Right hindlimb (tissue), 1 donor: ENCODE measurements at places on chromosomes 12 and 14.

GRCh38 chr12:81089412-81089811 lies 11.5 kb downstream of the ACSS3 start:
- no peak for DNase-seq

DNA sequence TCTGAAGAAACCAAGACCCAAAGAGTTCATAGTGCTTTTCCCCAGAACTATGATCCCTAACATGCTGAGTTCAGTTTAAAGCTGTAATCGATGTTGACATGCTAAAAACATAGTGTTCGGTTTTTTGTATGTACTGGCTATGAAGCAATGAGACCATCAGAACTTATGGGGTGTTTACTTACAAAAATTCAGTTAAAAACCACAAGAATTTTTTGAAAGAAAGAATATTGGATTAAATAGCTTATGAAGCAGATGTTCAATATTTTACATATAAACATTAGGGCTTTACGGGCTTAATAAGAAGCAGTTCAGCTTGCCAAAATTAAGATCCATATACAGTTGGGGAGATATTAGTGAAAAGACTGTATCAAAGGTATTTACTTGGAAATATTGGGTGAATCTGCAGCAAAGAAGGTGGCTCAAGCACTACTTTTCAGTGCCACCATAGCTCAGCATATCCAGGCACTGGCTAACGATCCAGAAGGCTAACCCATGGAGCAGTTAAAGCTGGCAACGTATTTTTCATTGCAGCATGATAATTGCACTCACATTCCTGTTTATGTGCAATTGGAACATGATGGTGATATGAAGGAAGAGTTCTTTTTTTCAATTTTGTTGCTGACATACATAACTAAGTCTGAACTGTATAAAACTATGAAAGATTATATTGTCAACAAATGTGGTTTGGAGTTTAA lies 125.9 kb downstream of the EFCAB11 start:
- DNase-seq: no peak

DNA sequence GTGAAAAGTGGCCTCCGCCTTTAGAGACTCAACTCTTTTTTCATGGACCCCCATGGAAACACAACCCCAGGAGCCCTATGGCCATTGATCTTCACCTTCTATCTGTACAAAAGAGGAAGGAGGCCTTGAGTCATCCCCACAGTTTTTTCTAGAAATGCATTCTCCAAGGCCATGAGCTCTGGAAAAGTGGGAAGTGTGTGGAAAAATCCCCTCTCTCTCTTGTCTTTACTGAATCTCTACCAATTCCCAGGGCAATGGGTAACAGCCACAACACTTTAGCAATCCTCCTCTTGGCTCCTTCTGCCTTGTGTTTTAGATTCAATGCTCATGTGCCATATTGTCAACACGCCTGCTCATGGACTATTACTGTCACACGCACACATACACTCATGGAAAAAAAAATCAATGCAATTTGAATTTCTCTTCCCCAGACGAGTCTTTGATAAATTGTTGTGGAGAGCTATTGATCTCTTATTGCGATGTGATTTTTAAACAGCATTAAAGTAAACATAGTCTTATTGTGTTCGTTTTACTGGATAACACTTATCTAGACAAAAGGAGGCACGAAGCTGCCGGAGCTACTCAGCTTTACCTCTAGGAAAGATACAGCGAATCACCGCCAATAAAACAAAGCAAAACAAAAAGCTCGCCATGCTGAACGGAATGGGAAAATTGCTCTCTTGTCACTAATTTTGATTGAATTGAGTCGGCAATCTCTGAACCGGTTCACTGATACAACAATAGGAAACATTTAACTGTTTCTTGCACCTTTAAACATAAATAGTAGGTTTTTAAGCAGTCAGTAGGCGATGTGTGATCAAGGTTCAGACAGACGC lies 260.3 kb downstream of the VRK1 start:
- no peak for DNase-seq

DNA sequence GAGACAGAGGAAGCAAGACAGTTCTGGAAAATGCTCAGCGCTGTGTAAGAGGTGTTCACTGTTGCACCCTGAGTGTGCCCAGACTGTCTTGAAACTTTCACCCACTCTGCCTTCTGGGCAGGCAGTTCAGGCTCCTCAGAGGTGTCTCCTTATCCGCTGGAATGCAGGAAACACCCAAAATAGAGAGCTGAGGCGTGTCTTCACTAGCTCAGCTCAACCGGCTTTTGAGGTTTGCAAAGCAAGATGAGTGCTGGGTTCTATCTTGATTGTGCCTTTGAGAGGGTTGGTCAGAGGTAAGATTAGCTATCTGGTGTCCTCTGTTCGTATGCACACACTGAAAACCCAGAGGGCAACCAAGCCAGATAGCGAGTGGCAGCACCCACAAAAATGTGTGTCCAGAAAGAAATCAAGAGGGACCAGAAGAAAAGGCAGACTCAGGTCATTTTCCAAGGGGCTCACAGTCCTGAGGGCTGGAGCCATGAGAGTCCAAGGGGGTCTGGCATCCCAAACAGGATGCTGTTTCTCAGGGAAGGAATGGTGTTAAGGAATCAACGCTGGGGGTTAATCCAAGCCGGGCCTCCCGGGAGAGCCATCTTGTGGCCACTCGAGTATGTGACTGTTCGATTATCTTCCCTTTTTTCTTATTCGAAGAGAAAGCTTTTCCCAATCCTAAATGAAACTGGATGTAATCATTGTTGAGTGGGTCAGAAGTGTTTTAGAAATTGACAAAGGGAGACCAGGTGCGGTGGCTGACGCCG lies 47.1 kb downstream of the TBX3 start:
- DNase-seq: no peak

- peak; percentile 64 for DNase-seq
These were observed 31.9 kb downstream of the CEP83 start for GRCh38 chr12:94427501-94428381.

- no peak for DNase-seq
These were observed 16.6 kb upstream of the CRIP2 start for GRCh38 chr14:105458010-105458409.

GRCh38 chr14:105495990-105496830 lies 5.2 kb downstream of the TEDC1 start:
- peak; percentile 26 for DNase-seq

GRCh38 chr14:53526200-53526599 lies 373.1 kb upstream of the DDHD1 start:
- no peak for DNase-seq

DNA sequence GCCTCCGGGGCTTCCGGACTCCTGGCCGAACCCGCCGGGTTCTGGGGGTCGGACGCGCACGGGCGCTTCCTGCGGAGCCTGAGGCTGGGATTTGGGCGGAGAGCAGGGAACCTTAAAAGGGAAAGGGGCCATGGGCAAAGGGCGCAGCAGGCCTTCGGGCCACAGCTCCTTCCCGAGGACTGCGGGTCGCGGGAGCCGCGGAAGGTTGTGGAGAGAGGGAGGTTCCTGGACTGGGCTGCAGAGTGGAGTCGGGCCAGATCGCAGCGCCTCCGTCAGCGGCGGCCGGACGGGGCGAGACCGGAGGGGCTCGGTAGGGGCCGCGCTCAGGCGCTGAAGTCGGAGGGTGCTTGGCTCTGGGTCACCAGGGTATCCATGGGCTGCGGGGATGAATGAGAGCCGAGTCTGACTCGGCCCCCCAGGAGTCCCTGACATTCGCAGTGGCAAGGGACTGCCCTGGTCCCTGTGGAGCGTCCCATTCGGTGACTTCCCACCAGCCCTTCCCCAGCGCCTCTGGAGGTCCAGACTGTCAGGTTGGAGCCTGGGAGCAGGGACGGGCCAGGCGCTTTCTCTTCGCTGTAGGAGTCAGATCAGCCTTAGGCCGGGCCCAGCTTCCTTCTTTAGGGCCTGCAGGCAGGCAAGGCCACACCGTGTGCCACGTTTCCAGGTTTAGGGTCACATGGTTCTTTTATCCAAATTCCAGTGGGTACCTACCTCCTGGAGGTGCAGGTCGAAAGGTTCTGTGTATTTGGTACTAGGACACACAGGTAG lies 938 bp upstream of the SLC25A29 start:
- DNase-seq: peak; percentile 59

DNA sequence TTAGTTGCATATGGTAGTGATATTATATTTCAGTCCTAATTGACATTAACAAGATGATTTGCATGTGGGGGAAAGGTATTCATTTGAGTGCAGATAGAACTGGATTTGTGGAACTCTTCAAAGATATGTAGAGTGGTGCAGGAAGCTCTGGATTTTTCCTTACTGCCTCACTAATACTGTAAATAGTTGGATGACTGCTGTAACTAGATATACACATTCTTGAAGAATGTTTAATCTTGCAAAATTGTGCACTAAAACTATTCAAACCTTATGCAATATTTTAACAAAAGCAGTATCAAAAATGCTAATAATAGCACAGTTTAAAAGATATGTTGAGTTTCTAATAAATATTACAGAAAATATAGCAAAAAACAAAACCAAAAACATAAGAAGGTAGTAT lies 43.1 kb upstream of the ATF7IP start:
- DNase-seq: no peak

DNA sequence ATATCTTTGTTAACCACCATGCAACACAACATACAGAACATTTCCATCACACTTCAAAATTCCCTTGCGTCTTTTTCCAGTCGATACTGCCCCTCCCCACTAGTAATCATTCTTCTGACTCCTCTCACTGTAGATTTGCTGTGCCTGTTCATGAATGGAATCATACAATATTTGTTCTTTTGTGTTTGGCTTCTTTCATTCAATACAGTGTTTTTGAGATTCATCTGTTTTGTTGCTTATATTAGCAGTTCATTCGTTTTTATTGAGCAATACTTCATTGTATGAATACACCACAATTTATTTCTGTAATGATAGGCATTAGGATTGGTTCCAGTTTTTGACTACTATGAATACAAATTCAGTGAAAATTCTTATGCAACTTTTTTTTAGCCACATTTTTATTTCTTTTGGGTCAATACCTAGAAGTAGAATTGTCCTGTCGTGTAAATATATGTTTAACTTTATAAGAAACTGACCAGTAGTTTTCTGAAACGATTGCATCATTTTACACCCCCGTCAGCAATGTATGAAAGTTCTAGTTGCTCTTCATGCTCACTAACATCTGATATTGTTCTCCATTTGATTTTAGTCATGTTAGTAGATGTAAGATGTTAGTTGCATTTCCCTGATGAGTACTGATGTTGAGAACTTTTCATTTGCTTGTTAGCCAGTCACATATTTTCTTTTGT lies 127.5 kb downstream of the TGFB3 start:
- DNase-seq: no peak

GRCh38 chr12:131315601-131316000 lies 361.9 kb downstream of the ADGRD1 start:
- no peak for DNase-seq

DNA sequence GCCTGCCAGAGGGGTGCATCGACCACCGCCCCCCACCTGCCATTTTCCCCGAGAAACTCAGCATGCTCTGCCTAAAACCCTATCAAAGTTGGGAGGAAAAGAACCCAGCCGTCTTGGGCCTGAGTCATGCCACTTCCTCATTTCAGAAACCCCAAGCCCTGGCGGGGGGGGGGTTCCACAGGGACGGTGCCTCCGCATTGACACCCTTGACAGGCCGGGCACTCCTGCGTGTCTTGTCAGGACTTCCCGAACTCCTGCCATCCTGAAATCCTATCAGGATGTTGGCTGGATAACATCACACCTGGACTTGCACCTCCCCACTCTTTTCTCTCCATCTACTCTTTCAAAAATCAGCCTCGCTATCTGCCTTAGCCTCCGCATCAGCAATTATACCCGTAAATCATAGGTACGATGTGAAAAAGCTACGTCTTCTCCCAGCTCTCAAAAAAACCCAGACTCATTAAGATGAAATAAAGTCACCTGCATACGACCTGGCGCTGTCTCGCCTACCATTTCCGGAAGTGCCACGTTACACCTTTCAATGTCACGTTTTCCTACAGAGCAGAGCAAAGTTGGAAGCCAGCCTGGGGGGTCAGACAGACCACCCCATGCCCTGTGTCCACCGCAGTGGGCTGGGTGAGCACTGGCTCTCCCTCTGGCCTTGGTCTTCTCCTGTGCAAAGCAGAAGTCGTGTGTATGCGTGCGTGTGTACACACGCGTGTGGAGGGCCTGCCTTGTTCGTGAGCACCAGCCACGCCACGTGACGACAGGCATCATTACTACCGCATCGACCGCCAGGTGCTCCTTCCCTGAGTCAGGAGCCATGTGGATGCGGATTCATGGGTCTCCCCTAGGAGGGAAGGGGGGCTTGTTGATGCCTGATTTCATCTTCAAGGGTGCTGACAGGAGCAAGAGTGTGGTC lies 96.7 kb downstream of the RFLNA start:
- no peak for DNase-seq

GRCh38 chr14:71705460-71705859 lies 226.8 kb upstream of the RGS6 start:
- DNase-seq: no peak

- DNase-seq: no peak
These were observed 66.7 kb downstream of the KCNA5 start for GRCh38 chr12:5110345-5110744.

- DNase-seq: no peak
These were observed 3.3 kb downstream of the SP1 start for GRCh38 chr12:53383258-53383657.

DNA sequence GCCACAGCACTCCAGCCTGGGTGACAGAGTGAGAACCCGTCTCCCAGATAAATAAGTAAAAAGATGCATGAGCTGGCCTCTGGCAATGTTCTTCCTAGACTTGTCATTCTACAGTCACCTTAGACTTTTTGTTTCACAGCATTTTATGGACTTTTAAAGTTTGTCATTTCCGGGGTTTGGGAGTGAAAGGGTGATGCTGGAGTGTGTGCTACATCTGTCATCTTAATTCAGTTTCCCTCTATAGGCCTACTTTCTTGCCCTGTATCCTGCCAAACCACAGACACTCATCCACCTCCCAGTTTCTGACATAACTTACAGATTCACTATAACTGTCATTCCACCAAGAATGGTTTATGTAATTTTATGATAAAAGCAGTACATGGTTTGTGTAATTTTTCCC lies 166.7 kb upstream of the PARP11 start:
- no peak for DNase-seq

DNA sequence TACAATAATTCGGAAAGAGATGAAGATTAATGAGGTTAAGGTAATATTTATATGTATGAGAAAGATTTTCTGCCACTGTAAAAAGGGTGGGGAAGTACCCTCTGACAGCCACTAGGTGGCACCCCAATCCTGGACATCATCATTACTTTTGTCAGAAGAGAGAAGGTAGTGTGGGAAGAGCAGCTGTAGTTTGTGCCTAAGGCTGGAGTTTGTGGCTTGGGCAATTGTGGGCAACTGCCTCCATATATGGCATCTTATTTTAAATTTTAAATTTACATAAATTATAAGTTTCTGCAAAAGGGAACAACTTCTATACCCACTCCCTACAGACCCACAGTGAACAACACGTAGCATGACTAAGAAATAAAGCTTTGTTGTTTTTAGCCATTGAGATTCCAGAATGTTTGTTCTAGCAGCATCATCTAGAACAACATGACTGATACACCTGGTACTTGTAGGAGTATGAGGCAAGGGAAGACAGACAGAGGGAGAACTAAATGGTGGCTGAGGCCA lies 34.4 kb upstream of the SYCP3 start:
- peak; percentile 74 for DNase-seq

- DNase-seq: peak; percentile 73
These were observed 56.2 kb downstream of the DUSP16 start for GRCh38 chr12:12506496-12506890.
